CD4-positive, alpha-beta T cell treated with Interleukin-15 for 4 hours (primary cell): ENCODE measurements at places on chromosomes 5 and 9.

- DNase-seq, result no peak
Observed at GRCh38 chr9:123649909-123650308, 280.0 kb downstream of the DENND1A start.

DNA sequence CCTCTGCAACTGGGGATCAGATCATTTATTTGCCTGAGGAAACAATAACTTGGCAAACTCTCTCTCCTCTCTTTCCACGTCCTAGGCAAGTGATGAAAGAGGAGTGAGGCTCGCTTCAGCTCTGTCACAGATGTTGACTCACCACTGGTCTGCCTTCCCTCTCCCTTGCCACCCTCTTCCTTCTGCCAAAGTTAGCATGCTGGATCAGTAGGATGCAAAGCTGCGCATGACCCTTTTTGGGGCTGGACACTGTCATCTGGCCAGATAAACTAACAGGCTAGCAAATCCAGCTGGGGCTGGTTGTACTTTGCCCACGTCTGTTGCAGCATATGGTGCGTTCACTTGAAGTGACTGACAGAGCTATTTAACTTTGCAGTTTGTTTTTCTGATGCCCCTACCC is 36.2 kb upstream of the SMARCA2 start:
- no peak for DNase-seq

DNA sequence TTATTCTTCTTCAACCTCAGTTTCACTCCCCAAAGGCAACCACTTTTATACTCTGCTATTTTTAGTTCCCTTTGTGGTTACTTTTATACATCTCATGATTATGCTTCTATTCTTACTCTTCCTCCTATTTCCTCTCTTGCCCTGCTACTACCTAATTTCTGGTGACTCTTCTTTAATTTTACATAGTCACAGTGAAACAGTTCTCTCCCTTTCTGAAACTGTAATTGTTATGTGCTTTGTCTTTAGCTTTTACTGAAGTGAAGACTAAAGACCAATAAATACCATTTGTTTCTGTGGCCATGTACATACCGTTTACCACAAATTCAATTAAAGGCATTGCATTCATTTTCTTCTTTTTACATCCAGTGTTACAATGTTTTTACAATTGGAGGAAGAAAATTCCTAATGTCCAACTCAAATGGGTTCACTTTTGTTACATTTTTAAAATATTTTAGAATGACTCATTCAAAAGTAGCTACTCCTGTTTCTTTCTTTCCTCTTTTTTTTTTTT is 410.6 kb downstream of the PSAT1 start:
- no peak for DNase-seq

GRCh38 chr5:180395540-180396274 is 42.6 kb upstream of the GFPT2 start:
- DNase-seq, result no peak

GRCh38 chr5:149596712-149597111 is 15.4 kb downstream of the ARHGEF37 start:
- DNase-seq, result no peak

- no peak for DNase-seq
Observed at GRCh38 chr9:16813838-16814237, 56.6 kb downstream of the BNC2 start.
